ENCODE measurements at places on chromosomes 7 and 10.

DNA sequence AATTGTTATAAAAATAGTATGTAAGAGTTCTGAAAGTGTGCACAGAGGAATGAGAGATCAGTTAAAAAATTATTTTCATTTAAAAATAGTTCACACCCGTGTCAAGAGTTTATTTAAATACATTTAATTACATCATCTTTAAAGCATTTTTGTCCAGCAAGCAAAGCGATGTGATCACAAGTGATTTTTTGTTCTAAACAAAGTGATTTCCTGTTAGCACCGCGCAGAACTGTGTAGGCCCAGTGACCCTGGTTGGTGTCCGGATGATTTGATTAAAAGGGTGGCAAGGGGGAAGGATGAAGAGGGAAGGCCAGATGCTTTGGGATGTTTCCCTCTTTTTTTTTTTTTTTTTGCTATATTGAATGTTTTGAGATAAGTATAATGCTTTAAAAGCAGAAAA is 227.8 kb upstream of the PITRM1 start:
- DNase-seq, result no peak

GRCh38 chr7:41816111-41816510 is 113.2 kb upstream of the INHBA start:
- no peak for DNase-seq

GRCh38 chr7:25759286-25759685 is 392.7 kb upstream of the NFE2L3 start:
- no peak for DNase-seq

DNA sequence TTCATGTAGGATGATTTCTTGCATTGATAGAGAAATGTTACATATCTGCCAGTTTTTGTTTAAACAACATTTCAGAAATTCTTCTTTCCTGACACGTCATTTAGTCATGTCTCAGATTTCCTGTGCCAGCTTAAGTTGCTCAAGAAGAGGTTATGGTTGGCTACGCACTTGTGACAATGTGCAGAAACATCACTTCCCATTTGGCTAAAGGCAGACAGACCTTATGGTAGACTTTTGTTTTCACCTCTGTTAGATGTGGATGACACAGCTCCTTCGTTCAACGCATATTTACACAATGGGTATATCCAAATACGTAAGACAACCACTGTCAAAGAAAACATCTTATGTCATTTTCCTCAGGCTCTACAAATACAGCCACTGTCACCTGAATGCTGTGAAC is 125.8 kb downstream of the DOCK4 start:
- DNase-seq, result no peak

GRCh38 chr10:126647116-126647515 is 23.4 kb downstream of the C10orf90 start:
- no peak for DNase-seq

GRCh38 chr10:96960872-96961271 is 128.8 kb downstream of the LCOR start:
- DNase-seq, result no peak

DNA sequence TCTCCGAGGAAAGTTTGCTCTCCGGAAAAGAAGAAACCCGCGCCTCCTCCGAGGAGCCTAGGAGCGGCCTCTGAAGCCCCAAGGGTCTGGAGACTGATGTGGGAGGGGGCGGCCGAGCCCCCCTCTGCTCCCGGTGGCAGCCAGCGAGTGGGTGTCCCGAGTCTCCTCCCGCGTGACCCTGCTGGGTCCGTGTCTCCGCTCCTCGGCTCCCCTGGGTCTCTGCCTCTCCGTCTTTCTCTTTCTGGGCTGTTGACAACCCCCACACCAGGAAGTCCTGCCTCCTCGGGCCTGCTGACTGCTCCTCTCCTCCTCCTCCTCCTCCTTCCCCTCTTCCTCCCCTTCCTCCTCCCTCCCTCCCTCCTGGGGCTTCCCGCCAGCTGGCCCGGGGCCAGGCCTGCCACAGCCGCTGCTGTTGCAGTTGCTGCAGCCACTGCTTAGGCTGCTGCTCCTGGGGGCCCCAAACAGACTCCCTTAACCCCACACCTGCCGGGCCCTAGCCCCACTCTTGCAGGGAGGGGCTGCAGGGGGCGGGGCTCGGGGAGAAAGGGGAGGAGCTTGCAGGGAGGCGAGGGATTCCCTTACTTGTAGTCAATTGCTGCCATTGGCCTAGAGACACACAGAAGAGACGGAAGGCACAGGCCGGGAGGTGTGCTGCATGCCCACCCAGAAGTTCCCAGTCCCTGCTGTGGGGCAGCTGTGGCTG is at the start of gene TSC22D4:
Gene TSC22D4 (minus strand): TSS at position 257 of the 703 bp plus-strand sequence. CDS start 1,176 bp downstream, outside the sequence.
- peak; percentile 89 for DNase-seq

DNA sequence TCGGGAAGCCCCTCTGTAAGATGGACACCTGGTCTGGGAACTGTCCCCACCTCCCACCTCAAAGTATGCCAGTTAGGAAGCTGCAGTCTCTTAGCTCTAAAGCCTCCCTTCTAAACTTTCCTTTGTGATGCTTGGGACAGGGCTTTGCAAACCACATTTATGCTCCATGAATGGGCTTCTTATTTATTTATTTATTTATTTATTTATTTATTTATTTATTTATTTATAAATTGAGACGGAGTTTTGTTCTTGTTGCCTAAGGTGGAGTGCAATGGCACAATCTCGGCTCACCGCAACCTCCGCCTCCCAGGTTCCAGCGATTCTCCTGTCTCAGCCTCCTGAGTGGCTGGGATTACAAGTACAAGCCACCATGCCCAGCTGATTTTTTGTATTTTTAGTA is 1009.4 kb downstream of the TYW1 start:
- no peak for DNase-seq

- no peak for DNase-seq
These were observed 54.5 kb downstream of the NRP1 start for GRCh38 chr10:33279811-33280602.

- DNase-seq, result no peak
These were observed 625 bp downstream of the RP9 start for GRCh38 chr7:33108554-33109004.

DNA sequence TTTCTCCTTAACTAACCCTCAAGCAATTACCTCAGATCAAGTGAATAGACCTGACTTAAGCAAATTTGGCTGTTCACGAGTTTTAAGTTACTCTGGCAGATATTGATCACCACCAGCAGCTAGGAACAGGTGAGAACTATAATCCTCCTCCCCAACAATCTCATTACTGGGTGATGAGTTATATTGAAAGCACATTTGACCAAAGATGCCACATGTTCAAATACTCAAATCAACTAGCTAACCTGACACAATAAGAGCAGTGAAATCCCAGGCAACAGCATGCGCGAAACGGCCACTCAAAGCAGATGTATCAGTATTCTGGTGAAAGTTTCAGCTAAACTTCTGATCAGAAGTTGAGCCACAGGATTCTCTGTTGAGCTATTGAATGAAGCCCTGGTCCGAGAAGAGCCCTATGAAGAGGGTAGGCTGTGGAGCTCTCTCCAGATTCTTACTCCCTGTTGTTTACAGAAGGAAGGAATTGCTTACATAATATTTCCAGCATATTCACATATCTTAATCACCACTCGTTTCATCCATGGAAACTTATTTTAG is 52.6 kb downstream of the CAV1 start:
- no peak for DNase-seq

DNA sequence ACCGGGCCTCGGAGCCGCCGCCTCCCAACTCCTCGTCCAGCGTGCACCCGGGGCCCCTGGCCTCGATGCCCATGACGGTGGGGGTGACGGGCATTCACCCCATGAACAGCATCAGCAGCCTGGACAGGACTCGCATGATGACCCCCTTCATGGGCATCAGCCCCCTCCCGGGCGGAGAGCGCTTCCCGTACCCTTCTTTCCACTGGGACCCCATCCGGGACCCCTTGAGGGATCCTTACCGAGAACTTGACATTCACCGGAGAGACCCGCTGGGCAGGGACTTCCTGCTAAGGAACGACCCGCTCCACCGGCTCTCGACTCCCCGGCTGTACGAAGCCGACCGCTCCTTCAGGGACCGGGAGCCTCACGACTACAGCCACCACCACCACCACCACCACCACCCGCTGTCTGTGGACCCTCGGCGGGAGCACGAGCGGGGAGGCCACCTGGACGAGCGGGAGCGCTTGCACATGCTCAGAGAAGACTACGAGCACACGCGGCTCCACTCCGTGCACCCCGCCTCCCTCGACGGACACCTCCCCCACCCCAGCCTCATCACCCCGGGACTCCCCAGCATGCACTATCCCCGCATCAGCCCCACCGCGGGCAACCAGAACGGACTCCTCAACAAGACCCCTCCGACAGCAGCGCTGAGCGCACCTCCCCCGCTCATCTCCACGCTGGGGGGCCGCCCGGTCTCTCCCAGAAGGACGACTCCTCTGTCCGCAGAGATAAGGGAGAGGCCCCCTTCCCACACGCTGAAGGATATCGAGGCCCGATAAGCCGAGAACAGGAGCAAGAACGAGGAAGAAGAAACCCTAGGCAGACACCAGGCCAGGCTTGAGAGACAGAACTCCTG is 341.5 kb upstream of the GALNT17 start:
- no peak for DNase-seq

DNA sequence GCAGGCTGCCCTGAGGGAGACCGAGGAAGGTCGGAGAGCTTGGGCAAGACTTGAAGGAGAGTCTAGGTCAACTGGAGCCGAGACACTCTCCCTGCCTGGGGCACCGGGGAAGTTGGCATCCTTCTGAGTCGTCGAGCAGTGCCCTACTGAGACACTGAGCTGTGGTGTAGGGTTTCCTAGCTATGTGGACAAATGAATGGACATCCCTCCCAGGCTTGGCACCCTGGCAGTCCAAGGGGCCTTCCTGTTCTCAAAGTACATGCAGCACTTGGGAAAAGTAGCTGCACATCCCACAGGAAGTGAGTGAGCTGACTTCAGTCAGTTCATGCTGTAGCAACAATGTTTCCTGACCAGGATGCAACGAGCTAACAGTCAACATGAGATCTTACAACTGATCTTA is 57.2 kb upstream of the INPP5A start:
- DNase-seq, result no peak

DNA sequence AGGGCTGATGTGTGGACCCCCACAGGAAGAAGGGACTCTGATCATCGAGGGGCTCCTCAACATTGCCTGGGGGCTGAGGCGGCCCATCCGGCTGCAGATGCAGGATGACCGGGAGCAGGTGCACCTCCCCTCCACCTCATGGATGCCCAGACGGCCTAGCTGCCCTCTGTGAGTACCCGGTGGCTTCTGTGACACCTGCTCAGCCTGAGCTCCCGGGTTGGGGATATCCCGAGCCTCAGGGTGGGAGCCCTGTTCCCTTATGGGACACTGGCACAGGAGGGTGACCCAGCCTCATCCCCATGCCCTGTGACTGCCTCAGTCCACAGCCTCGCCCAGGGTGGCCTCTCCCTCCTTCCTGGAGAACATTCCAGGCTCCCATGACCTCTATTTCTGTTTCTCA is 3.9 kb upstream of the DEPP1 start:
- DNase-seq, result no peak

GRCh38 chr10:88115407-88115806 is 252.0 kb downstream of the PTEN start:
- no peak for DNase-seq

DNA sequence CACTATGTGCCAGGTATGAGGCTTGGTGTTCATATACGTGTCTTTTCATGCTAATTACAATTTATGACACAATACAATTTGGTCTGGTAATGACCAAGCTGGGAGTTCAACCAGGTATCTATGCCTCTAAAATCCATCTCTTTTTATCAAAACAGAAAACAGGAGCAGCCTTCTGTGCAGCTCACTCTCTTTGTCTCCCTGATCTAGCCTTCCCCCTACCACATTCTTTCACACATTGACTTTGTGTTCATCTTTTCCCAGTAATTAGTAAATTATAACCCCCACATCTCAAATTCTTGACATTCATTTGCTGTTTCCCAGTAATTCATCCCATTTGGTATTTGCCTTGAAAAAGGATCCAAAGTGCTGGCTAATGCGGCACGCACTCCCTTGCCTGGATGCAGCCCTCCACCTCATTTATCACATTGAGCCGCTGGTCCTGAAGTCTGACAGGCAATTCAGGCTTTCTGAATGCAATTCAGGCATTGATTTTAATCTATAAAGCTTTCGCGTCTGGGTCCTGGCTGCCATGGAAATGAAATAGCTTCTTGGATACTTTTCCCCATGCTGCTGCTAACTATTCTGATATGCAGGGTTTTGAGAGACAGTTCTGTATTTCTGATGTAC is 112.5 kb upstream of the ANKRD1 start:
- no peak for DNase-seq

GRCh38 chr7:145951566-145951965 is 165.0 kb upstream of the CNTNAP2 start:
- no peak for DNase-seq

DNA sequence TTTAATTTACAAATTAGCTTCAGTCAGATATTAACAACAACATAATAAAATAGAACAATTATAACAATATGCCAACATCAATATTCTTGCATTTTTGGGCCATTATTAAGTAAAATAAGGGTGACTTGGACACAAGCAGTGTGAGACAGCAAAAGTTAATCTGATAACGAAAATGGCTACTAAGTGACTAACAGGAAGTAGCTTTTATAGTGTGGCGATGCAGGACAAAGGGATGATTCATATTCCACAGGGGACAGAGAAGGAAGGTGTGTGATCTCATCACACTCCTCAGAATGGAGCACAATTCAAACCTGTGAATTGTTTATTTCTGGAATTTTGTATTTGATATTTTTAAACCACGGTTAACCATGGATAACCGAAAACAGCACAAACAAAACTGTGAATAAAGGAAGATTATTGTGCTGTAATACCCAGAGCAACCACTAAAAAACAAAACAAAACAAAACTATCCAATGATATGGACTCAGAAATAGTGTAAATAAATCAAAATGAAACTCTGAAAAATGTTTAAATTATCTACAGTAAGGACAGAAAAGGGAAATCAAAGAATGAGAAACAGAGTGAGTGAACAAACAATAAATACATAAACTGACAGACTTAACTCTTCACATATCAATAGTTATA is 66.9 kb upstream of the TFEC start:
- no peak for DNase-seq

- DNase-seq, result no peak
These were observed 302.3 kb upstream of the AUTS2 start for GRCh38 chr7:69295977-69296376.

DNA sequence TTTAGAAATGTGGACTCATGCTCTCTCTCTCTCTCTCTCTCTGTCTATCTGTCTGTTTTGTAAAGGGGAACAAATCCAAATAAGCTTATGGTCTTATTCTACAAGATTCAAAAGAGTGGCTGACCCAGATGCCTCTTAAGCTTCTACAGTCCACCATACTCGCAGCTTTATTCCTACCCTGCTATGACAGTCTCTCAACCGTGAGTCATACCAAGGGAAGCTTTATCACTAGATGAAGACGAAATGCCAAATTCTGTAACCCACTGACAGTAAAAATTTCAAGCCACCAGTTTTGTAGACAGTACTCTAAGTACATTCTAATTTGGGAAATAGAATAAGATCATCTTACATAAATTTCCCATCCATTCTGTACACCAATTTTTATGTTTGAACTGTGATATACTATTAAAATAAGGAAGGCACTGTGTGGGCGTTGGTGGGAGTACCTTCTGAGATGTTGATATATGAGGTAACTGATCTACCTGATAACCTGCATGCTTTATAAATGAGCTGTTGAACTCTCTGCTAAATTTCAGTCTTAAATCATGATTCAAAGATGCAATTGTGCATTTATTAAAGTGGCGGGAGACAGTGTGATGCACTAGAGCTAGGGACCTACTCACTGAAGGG is 153.2 kb downstream of the KLF6 start:
- no peak for DNase-seq

- DNase-seq, result no peak
These were observed 45.4 kb downstream of the CPVL start for GRCh38 chr7:29100924-29101323.

- DNase-seq, result no peak
These were observed 32.7 kb downstream of the LDB3 start for GRCh38 chr10:86700851-86701617.

All from T follicular helper cell (primary cell).